Endothelial cell of umbilical vein (primary cell): ENCODE measurements at places on chromosomes 3 and 15. TPM values are rescaled to one million over a fixed set of nuclear protein-coding genes. Genes with fewer than 3 reads are reported as not detected.

- no peak for DNase-seq
These were observed 27.7 kb downstream of the BLM start for GRCh38 chr15:90744759-90745402.

GRCh38 chr3:106336619-106337018 is 467.8 kb upstream of the CBLB start:
- DNase-seq: no peak

Gene CTDSPL
- total RNA-seq: 27.6 and 43.2 TPM in 2 replicates

- no peak for DNase-seq
These were observed 20.4 kb downstream of the MAGI1 start for GRCh38 chr3:66018057-66019033.

Gene EIF1B
- total RNA-seq: 44.1 and 46.0 TPM in 2 replicates
